ENCODE measurements at places on chromosomes 7 and 10. TPM values are rescaled to one million over a fixed set of nuclear protein-coding genes. Genes with fewer than 3 reads are reported as not detected.

DNA sequence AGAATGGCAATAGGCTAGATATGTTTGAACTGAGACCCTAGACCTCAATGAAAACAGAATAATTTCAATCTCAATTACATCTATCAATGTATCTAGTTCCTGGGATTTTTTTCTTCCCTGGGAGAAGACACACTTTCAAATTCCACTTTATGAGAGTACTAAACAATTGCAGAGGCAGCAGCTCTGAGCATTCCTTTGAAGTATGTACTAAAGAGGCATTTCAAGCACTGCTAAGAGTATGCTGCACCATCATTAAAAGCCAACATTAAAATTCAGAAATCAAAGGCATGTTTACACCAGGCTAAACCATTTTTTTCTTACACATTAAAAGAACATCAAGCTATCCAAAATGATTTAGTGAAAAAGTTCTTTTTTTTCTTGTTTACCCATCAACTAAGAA is 297.9 kb upstream of the CACNA2D1 start:
- no peaks in the 10 kb centered on the region for H3K36me3 ChIP-seq
- DNase-seq: no peak
- no peaks in the 10 kb centered on the region for H3K4me1 ChIP-seq
- no peaks in the 10 kb centered on the region for H3K27me3 ChIP-seq

DNA sequence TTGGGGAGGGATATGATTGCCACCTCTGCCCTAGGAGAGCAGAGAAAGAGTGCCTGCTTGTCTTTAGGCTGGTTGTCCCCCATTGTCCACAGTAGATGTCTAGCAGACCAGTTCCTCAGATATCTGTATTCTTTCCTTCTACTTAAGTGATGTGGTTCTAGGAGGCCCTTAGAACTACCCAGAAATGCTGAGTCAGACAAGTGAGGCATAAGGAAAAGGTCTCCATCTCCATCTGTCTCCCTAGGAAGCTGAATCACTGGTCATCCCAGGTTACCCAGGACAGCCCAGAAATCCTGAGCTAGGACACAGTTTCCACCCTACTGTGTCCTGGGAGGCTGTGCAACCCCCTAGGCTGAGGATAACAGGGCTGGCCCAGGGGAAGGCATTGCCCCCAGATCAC is 93.4 kb upstream of the INHBA start:
- no peaks in the 10 kb centered on the region for H3K4me1 ChIP-seq
- H3K27ac ChIP-seq: no peak overlapping the region
- no peaks in the 10 kb centered on the region for H3K36me3 ChIP-seq
- no peak overlapping the region for H3K4me3 ChIP-seq
- DNase-seq: no peak

GRCh38 chr7:22920672-22921071 is 93.3 kb downstream of the HYCC1 start:
- H3K27me3 ChIP-seq: peaks cover 3% of the 10 kb centered on the region
- no peak overlapping the region for H3K27ac ChIP-seq
- no peaks in the 10 kb centered on the region for H3K4me1 ChIP-seq
- H3K4me3 ChIP-seq: no peak overlapping the region
- peaks cover 9% of the 10 kb centered on the region for H3K36me3 ChIP-seq
- no peak for DNase-seq

GRCh38 chr7:33392148-33392547 is 262.8 kb downstream of the BBS9 start:
- H3K27me3 ChIP-seq: no peaks in the 10 kb centered on the region
- no peak for DNase-seq
- H3K4me1 ChIP-seq: peaks cover 14% of the 10 kb centered on the region
- H3K4me3 ChIP-seq: no peak overlapping the region
- peaks cover 2% of the 10 kb centered on the region for H3K36me3 ChIP-seq

DNA sequence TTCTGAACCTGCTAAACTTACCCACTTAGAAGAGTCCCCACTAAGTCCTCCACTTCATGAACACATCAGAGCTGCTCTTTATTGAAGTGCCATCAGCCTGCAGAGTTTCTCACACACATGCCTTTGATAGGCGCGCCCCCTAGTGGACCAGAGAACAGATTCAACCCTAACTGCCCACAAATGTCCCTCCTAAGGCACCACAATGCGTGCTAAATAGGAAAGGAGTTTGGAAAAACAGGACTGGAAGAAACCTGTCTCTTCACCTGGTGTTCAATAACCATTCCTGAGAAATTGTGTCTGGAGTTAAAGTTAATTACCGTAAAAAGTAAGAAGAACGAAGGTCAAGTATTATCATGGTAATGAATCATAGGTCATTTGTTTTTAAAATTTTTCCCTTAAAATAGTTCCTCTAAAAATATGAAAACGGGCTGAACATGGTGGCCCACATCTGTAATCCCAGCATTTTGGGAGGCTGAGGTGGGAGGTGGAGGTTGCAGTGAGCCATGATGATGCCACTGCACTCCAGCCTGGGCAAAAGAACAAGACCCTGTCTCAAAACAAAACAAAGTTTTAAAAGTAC is 249.7 kb downstream of the ELMO1 start:
- DNase-seq: peak; percentile 79
- H3K27me3 ChIP-seq: no peaks in the 10 kb centered on the region
- no peak overlapping the region for H3K4me3 ChIP-seq
- peaks cover 27% of the 10 kb centered on the region for H3K36me3 ChIP-seq
- H3K4me1 ChIP-seq: peaks cover 1% of the 10 kb centered on the region
- no peak overlapping the region for H3K27ac ChIP-seq

DNA sequence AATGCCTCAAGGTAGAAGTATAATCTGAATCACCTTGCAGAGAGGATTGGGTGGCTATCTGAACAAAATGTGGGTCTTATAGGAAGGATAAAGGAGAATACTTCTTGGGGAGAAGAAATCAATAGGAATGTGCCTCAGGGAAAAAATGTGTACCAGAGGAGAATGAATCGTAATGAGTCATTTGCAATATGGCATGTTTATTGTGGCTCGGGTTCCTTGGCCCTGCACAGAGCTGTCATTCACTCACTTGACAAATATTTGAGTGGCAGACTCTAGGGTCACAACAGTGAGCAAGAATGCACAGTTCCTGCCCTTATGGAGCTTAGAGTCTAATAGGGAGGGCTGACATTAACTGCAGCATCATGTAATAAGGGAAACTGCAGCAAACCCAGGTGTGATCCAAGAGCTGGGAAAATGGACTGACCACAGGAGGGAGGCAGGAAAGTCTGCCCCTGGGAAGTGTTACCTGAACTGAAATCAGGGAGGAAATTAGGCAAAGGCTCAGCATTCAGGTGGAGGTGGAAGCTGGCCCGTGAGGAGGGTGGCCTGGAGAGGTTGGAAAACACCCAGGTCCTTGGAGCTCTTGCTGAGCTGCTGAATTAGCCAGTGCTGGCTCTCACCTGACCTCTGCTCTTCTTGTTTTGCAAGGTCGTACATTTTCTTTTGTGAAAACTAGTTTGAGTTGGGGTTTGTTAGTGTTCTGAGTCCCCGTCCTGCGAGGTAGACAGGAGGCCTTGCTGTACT is 203.9 kb downstream of the FRMD4A start:
- H3K27me3 ChIP-seq: peaks cover 4% of the 10 kb centered on the region
- H3K4me1 ChIP-seq: no peaks in the 10 kb centered on the region
- H3K27ac ChIP-seq: no peak overlapping the region

DNA sequence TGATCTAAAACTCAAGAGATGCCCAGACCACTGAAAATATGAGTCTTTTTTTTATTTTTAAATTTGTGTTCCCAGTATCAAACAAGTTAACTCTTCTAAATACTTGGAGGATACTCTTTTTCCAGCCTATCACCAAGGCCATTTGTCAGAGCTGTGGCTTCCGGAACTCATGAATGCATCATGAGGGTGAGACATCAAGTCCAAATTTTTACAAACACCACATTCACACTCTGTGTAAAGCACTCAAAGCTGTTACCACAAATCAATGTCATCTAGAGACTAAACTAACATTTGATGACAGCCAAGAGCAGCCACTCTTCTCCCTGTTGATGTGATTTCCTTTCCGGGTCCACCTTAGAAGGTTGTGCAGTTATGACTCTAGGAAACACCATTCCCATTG is 43.8 kb upstream of the ARID5B start:
- H3K27me3 ChIP-seq: no peaks in the 10 kb centered on the region
- no peaks in the 10 kb centered on the region for H3K4me1 ChIP-seq
- no peak for DNase-seq
- H3K36me3 ChIP-seq: no peaks in the 10 kb centered on the region
- no peak overlapping the region for H3K27ac ChIP-seq
- no peak overlapping the region for H3K4me3 ChIP-seq

TSPAN15 gene
- 9.0 TPM for total RNA-seq

- H3K4me3 ChIP-seq: no peak overlapping the region
- no peaks in the 10 kb centered on the region for H3K4me1 ChIP-seq
- H3K27ac ChIP-seq: no peak overlapping the region
- no peaks in the 10 kb centered on the region for H3K27me3 ChIP-seq
- H3K36me3 ChIP-seq: no peaks in the 10 kb centered on the region
Observed at GRCh38 chr7:74584160-74584954, 73.2 kb upstream of the GTF2I start.

PLA2G12B gene
- total RNA-seq: not detected

RBM20 gene
- 0.03 TPM for total RNA-seq

- no peaks in the 10 kb centered on the region for H3K36me3 ChIP-seq
- no peak overlapping the region for H3K4me3 ChIP-seq
- no peak overlapping the region for H3K27ac ChIP-seq
Observed at GRCh38 chr10:22447068-22447467, 101.8 kb downstream of the SPAG6 start.

GRCh38 chr10:47029181-47030009 is 118.2 kb downstream of the PTPN20 start:
- H3K4me3 ChIP-seq: no peak overlapping the region
- H3K27me3 ChIP-seq: no peaks in the 10 kb centered on the region
- peak; percentile 7 for DNase-seq

HMX2 gene
- not detected for total RNA-seq

- H3K4me3 ChIP-seq: no peak overlapping the region
- DNase-seq: no peak
- no peak overlapping the region for H3K27ac ChIP-seq
- no peaks in the 10 kb centered on the region for H3K27me3 ChIP-seq
- peaks cover 52% of the 10 kb centered on the region for H3K36me3 ChIP-seq
Observed at GRCh38 chr7:44075296-44076075, 6.8 kb downstream of the POLM start.

GRID2IP gene
- total RNA-seq: 0.28 TPM

DNA sequence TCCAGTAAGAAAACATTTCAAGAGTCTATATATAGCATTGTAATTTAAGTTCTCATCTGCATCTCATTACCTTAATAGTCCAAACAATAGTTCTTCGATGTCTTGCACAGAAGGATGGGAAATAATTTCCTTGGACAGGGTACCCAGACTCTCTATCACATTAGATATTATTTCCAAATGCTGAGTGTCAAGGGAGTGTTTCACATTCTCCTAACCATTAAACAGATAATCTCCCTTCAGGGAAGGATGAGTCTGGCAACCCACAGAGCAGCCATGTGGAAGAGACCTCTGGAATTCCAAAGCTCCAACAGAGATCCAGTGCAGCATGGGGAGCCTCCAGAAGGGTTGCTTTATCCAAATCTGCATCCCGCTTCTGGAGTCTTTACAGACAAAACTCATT is 89.6 kb downstream of the FZD1 start:
- H3K4me1 ChIP-seq: no peaks in the 10 kb centered on the region
- no peak overlapping the region for H3K27ac ChIP-seq
- H3K36me3 ChIP-seq: no peaks in the 10 kb centered on the region
- no peak for DNase-seq

- no peak overlapping the region for H3K27ac ChIP-seq
- H3K4me3 ChIP-seq: no peak overlapping the region
Observed at GRCh38 chr7:22871661-22872060, 49.0 kb upstream of the TOMM7 start.

MDH2 gene
- total RNA-seq: 159 TPM

- peaks cover 48% of the 10 kb centered on the region for H3K4me1 ChIP-seq
- H3K4me3 ChIP-seq: peak overlapping the region; percentile 89
- DNase-seq: peak; percentile 28
- H3K27ac ChIP-seq: peak overlapping the region; percentile 84
- H3K27me3 ChIP-seq: no peaks in the 10 kb centered on the region
Observed at GRCh38 chr10:58385784-58386112, 538 bp downstream of the TFAM start.

GOLGA7B gene
- total RNA-seq: 10.5 TPM

DNA sequence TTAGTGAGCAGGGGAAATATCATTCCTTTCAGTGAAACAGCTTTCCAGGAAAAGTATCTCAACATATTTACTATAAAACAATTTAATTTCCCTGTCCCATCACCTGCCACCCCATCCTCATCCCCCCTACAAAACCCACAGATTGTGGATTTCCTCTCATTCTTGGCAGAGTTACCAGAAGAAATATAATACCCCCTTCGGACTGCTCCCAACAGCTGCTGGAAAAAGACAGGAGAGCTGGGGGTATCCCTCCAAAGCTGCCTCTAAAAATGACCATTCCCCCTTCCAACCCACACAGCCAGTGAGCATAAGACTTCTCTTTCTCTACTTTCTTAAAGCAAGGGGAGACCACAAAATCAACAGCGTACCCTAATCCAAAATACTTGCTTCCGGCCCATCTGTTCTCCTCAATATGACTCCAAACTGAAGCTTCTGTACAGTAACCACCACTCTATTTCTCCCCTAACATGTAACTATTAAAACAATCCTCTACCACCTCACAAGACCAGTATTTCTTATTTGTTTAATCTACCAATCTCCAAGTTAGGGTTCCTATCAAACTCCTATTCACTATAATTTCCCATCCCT is 7.8 kb downstream of the FBXW4 start:
- peaks cover 40% of the 10 kb centered on the region for H3K36me3 ChIP-seq
- H3K4me3 ChIP-seq: no peak overlapping the region
- no peak for DNase-seq
- H3K27me3 ChIP-seq: no peaks in the 10 kb centered on the region
- peaks cover 19% of the 10 kb centered on the region for H3K4me1 ChIP-seq
- H3K27ac ChIP-seq: no peak overlapping the region

HECW1 gene
- not detected for total RNA-seq
